CMK (cell line): ENCODE measurements at places on chromosomes 2 and 18.

DNA sequence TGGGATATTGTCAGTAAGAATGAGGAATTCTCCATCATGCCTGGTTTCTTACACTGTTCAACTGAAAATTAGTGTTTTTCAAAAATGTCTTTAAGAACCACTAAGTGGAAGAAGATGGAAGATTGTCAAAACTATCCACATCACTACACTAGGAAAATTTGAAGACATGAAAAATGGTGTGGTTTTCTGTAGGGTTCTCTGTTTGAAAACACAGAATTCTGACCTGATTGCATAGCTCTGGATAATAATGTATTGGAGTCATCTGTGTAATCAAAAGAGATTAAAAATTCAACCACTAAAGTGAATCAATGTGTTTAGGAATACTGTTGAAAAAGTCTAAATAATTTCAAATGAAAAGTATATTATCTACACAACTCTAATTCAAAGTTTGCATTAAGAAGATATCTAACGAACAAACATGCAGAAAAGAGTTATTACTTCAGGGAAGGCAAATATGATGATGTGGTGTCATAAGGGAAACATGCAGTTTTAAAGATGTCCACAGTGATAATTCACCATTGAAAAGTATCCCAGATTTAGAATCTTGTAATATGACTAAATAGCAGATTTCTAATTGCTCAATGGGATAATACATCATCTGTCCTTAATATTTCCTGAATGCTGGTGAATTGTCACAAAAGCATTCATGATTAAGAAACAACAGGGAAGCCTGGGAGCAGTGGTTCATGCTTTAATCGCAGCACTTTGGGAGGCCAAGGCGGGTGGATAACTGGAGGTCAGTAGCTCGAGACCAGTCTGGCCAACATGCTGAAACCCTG lies 116.9 kb downstream of the ERBB4 start:
- DNase-seq, result no peak

DNA sequence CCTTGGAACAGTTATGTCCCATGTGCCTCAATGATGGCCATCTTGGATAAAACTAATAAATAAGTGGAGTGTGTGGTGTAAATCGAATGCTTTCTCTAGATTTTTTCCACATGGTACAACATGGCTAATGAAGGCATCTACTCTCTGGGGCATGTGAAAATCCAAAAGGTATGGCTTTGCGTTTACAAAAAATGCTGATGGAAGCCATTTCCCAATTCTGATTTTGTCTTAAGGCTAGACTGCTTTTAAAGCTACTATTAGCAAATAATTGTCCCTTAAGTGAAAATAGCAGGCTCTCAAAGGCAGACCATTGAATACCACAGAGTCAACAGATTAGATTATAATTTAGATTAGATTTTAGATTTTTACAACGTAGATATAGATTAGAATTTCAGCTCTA lies 183.7 kb downstream of the LRRTM1 start:
- DNase-seq, result no peak

DNA sequence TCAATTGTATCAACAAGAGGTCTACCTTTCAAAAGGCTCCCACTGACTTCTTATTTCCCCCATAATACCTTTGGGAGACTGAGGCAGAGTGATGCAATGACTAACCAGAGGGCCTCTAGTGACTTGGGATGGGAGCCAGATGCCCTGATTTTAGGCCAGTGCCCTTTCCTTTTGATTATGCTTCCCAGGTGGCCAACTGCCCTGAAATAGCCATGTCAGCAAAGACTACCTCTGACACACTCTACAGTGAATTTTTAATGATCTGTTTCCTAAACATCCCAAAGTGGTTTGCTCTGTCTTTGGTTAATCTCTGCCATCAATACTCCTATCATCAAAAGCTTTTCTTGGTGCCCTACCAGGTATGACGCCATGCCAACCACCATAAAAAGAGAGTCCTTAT lies 65.9 kb upstream of the ZFP36L2 start:
- DNase-seq, result no peak

- DNase-seq, result no peak
Measured at GRCh38 chr18:49704334-49704733, 109.0 kb downstream of the ACAA2 start.

- DNase-seq, result no peak
Measured at GRCh38 chr2:113278742-113279139, at the start of gene PAX8. Gene PAX8 (minus strand): TSS chr2:113278921. CDS start chr2:113278394, 527 bp downstream.

DNA sequence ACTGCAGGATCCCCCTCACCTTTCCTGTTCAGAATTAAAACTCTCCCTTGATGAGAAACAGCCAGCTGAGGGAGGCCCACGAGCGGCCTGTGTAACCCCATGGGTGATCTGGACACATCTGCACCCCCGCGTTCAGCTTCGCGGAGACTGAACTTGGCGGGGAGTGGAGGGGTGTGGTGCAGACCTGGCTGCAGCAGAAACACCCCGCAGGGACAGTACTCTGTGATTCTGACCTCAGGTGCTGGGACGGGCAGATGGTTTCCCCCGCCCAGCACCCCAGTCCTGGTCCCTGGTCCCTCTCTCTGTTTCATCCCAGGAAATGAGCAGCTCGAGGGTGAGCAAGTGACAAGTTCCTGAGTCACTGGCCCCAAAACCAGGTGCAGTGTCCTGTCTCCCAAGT lies 41.2 kb downstream of the GBX2 start:
- DNase-seq, result no peak

GRCh38 chr2:134504586-134505336 lies 214.0 kb downstream of the TMEM163 start:
- no peak for DNase-seq

GRCh38 chr2:180705122-180705521 lies 275.3 kb upstream of the UBE2E3 start:
- no peak for DNase-seq

DNA sequence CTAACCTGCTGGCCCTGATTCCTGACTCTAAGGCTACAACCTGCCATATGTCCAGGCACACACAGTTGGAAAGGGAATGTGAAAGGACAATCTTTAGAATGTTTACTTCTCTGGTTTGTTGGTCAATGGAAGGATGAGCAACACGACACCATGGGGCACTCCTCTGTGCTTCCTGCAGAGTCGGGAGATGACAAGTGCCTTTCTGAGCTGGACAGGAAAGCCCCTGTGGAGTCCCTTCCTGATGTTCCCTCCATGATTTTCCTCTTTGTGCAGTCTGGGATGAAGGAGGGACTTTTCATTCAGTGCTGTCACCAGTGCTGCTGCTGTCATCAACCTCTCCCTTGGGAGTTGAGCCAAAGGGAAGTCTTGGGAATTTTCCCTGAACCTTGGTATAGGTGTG lies 22.6 kb upstream of the SERPINB7 start:
- DNase-seq, result no peak

DNA sequence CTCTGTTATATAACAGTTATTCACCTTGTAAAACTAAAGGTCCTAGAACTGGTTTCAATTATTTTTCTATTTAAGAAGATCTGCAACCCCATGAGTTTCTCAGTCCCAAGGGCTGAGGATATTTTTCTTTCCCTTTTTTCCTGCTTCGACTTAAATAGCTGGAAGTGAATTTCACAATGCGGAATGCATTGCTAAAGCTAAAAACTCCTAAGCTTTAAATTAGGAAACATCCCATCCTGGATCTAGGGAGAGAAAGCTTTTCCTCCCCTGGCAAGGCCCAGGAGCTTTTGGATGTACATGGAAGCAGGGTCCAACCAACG lies 1.4 kb downstream of the RFX8 start:
- DNase-seq, result no peak

DNA sequence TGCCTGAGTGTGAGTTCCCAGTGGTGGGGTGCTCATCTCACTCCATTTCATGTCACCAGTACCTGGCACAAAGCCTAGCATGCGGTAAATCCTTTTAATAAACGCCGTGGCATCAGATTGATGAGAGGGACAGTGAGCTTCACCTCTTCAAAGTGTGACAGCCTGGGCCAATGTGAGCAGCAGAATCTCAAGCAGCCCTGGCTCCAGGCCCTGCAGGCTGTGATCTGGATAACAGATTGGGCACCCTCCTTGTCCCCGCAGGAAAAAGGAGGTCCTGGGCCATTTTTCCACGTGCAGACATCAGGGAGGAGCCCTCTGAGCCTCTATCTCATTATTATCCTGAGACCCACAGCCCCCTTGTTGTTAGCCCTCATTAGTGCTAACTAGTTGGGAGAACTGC lies 34.8 kb downstream of the TET3 start:
- DNase-seq, result no peak

GRCh38 chr2:23680951-23681350 lies 246.0 kb downstream of the ATAD2B start:
- DNase-seq, result no peak
